ENCODE measurements at places on chromosomes 3 and 15.
A peak's percentile ranks its signal among the peaks of the same experiment; 100 is the strongest.

- DNase-seq, result no peak
Measured at GRCh38 chr3:81216192-81216591, 545.3 kb downstream of the GBE1 start.

DNA sequence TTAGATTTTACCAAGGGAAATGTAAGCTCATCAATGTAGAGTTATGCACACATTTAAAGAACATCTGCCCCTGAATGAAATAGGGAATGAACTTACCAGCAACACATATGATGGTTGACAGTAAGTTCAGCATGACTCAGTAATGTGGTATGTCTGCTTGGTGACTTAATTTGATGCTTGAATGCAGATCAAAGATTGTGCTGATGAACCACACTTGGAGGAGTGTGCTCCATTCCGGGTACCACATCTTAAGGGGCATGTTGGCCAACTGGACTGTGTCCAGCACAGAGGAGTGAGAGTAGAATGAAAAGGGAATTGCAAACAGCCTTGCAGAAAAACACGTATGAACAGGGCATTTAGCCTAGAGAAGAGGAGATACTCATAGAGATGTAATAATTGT, 171.0 kb upstream of the RARB start:
- no peak for DNase-seq

DNA sequence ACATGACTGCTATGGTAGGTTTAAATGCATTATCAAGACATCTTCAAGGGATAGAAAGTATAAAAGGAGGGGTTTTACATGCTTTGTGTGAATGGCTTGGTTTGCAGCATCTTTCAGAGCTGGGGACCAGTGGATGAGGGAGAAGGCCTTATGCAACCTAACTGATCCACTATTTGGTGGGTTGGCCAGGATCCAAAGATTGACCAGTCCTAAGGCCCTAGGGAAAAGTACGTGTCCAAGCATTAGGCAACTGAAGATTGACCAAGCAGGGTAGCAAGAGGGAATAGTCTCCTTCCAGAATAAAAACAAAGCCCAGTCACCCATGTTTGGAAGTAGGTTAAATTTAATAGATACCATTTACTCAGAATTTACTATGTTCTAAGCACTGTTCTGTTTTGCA, 509.3 kb downstream of the EPHB1 start:
- DNase-seq, result no peak

GRCh38 chr15:70566047-70566835, 197.1 kb downstream of the UACA start:
- no peak for DNase-seq

- DNase-seq, result no peak
Measured at GRCh38 chr15:37921527-37922385, 12.7 kb upstream of the TMCO5A start.

DNA sequence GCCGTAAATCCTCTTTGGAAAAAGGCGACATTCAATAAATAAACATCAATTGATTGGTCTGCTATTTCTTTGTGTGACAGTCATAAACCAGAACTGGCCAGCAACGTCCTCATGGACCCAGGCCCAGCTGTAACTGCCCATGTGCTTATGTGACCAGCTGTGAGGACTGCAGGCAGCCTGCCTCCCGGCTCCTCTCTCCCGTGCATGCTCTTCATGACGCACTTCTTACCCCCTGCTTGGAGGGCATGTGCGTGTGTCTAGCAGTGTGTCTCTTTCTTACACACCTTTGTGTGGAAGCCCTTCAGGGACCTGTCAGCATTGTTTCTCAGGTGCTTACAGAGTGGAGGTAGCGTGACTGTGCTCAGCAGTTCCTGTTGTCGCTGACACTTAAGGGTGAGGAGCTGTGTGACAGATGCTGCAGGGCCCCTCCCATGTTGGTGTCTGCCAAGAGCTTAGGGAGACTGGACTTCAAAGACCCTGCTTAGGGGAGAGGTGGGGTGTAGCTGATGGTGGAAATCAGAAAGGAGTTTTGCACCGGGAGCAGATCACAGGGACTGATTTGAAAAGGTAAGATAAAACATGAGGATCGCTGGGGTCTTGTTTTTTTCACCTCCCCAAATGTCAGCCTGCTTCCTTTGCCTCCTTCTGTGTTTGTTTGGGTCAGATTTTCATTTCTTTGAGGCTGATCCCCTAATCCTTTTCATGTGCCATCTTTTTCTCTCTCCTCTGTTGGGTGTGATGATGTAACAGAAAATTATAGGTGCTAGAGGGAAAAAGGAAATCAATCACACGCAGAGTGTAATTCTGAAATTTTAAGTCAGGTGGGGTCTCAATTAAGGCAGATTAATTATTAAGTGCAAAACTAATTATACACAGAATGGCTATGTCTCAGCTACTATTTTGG, 2.1 kb downstream of the PODXL2 start:
- no peak for DNase-seq

DNA sequence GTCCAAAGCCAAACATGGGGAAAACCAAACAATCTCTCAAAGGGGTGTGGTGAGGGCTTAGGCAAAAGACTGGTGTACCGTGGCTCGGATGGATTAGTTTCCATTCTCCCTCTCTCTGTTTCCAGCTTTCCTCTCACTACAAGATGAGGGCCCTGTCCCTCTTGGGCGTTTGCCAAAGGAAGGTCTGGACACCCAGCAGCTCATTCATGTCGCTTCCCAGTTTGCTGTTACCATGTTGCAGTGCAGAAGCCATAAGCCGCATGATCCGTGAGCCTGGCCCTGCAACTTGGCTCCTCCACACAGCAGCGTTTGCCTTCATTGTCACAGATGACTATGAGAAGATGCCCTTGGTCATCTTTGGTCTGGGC, 92.2 kb downstream of the APBA2 start:
- no peak for DNase-seq

GRCh38 chr3:42262525-42262924, 3.5 kb downstream of the CCK start:
- no peak for DNase-seq

- no peak for DNase-seq
Measured at GRCh38 chr3:122727294-122727693, 46.7 kb downstream of the PARP14 start.

DNA sequence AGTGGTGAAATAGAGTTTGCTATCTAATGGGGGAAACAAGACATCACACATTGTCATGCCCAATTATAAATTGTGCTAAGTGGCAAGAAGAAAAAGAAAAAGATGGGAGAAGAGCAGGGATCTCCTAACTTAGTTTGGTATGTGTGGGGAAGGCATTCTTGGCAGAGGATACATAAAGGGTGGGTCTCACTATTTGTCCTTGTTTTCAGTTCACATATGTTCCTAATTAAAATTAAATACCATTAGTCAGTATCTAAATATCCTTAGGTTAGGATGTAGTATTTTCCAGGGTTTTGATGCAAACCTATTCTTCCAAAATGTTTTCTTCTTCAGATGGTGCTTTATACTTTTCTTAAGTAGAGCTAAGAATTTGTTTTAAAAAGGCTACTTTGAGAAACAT, 173.7 kb downstream of the B3GALNT1 start:
- DNase-seq, result no peak

DNA sequence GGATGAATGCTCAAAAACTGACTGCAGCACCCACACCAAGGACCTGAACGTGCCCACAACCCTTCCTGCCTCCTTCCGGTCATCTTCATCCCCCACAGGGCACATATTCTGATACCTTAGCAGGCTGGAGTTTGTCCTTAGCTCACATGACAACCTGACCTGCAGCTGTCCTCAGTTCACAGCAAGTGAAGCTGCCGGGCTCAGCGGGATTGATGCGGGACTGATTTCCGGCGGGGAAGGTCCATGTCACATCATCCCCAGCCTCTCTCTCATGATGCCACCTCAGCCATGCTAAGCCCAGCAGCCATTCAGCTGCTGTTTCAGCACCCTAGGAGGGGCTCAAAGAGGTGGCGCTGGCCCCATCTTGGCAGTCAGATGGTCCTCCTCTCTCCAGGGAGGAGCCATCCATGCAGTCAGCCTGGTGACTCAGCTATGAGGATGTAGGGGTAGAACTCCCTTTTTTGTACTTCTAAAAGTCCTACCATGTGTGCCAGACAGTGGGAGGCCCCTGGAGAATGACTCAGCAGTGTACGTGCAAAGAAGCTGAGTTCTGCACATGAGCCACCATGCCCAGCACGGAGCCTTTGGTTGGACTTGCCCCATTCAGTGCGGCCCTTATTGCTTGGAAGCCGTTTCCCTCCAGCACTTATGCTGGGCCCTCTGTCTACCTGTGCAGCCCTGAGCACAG, 9.5 kb downstream of the CA12 start:
- peak; percentile 64 for DNase-seq

DNA sequence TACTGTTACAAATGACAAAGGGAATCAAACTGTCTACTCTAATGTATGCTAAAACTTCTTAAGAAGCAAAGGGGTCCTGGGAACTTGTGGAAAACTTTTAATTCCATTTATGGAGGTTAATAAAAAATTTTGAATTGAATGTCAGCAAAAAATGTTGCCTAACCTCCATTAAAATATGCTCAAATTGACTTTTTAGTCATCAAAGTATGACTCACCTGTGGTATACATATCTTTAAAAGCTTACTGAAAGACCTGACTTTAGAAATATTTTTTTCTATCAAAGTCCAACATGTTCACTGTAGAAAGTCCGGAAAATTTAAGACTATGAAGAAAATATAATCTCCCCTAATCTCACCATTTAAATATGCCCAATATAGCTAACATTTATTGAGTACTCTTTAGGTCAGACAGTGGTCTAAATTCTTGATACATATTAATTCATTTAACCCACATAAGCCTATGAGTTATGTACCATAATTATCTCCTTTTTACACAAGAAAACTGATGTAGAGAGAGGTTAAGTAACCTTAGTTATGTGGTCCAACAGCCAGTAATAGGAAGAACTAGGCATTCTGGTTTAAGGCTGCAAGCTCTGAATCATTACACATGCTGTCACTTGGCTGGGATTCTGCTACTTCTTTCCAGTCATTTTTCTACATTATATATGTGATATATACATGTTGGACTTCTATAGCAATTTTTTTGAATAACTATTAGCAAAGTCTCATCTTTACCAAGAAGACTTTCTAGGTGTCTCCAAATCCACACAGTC, 83.6 kb downstream of the PDZRN3 start:
- DNase-seq, result no peak

GRCh38 chr3:122030381-122031122, 8.5 kb upstream of the ILDR1 start:
- DNase-seq, result peak; percentile 55

DNA sequence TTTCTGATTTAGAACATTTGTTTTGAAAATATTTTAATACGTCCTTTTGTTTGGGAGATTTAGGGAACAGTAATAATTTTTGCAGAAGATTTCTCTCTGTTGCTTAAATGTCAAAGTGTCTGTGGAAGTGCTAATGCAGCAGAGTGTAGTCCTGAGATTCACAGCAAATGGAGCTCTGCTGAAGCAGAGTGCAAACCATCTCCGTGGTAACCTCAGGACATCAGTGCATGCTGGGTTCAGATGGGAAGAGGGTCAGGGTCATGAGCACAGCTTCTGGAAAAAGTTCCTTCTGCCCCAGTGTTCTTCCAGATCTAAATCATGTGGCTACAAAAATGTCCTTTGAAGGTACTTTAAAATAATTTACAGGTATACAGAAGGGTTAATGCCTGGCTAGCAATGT, 39.9 kb upstream of the SLC9A9 start:
- DNase-seq, result no peak

GRCh38 chr3:30350011-30350410, 256.4 kb upstream of the TGFBR2 start:
- DNase-seq, result no peak

GRCh38 chr3:33083958-33084357, 13.0 kb downstream of the GLB1 start:
- DNase-seq, result no peak

DNA sequence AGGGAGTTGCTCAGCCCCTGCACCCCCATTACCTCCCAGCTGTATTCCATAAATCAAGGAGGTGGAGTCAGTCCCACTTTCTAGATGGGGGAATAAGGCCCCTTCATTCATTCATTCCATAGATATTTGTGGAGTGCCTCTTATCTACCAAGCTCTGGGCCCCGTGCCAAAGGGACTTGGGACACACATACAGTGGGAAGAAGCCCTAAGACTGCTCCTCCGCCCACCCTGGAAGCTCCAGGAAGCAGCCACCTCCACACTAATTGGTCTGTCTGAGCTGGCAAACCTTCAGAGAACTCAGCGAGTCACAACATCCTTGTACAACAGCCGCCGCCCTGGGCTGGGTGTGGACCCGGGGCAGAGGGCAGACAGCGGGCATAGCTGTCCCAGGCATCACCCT, 6.4 kb downstream of the STRA6 start:
- no peak for DNase-seq

DNA sequence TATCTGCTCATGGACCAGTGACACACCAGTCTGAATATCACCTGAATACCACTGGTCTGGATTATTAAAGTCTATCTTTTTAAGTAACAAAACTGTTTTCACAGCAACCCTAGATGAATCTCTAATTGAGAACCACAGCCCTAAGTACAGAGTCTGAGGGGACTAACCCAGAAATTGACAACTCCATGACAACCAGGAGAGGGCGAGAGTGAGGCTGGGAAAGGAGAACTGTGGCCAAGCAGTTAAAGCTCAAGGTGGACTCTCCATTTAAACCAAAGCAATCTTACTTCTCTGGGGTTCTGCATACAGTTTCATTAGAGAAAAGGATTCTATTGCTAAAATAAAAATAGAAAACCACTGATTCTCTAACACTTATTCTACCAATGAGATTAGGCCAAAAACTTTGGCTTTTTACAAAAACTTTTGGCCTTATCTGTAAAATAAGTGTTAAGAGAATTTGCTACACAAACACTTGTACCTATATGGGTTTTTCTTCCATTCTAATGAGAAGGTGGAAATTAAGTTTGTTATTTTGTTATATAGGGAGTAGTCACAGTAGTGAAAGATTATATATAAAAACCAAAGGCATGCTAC, 11.4 kb downstream of the NEK10 start:
- DNase-seq, result no peak

GRCh38 chr3:138539352-138539751, 54.7 kb downstream of the CEP70 start:
- no peak for DNase-seq

Measured in bone marrow (tissue), 2 donors.